Endothelial cell of umbilical vein (primary cell): ENCODE measurements at places on chromosomes 13 and 19.

GRCh38 chr19:47096721-47097120 is 16.9 kb downstream of the ZC3H4 start:
- no peak overlapping the region for H3K4me3 ChIP-seq
- no peaks in the 10 kb centered on the region for H3K27me3 ChIP-seq
- no peaks in the 10 kb centered on the region for H3K4me1 ChIP-seq
- no peaks in the 10 kb centered on the region for H3K36me3 ChIP-seq
- H3K27ac ChIP-seq: no peak overlapping the region
- DNase-seq: no peak

DNA sequence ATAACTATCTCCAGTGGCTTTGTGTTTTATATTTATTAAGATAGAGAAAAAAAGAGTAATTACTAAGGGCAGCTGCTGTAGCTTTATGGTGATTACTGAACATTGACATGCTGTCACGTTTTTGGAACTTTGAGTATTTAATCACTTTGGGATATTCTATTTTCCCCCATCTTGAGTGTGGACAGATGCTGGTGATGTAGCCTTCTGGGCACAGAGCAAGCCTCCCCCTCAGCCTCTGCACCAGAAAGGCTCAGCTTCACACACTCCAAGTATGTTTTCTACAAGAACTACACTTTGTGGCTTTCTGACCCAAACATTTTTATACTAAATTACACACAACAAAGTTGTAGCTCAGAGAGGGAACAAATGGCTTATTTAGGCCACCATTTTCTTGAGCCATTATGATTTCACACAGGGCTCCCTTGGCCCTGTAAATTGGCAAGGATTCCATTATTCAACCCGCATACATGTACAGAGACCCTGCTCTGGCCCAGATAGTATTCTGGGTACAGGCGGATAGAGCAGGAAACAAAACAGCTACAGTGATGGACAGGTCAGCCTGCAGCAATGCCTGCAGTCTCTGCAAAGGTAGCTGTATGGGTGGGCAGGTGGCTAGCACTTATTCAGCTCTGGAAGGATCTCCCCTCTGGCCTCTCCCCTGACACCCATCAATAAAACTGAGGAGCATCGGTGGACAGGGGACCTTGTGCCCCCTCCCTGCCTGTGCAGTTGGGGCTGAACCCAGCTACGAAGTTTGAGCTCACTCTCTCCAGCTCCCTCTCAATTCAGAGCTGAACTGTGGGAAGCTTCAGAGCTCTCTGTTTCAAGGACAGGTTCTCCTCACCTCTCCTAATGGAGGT is 1.3 kb downstream of the ALOX5AP start:
- no peaks in the 10 kb centered on the region for H3K27me3 ChIP-seq
- no peak overlapping the region for H3K27ac ChIP-seq
- no peaks in the 10 kb centered on the region for H3K36me3 ChIP-seq
- DNase-seq: no peak
- peaks cover 29% of the 10 kb centered on the region for H3K4me1 ChIP-seq

GRCh38 chr13:72314210-72314609 is 413.2 kb downstream of the MZT1 start:
- H3K4me1 ChIP-seq: no peaks in the 10 kb centered on the region
- DNase-seq: no peak
- no peak overlapping the region for H3K4me3 ChIP-seq
- H3K27me3 ChIP-seq: no peaks in the 10 kb centered on the region
- no peak overlapping the region for H3K27ac ChIP-seq
- H3K36me3 ChIP-seq: no peaks in the 10 kb centered on the region

DNA sequence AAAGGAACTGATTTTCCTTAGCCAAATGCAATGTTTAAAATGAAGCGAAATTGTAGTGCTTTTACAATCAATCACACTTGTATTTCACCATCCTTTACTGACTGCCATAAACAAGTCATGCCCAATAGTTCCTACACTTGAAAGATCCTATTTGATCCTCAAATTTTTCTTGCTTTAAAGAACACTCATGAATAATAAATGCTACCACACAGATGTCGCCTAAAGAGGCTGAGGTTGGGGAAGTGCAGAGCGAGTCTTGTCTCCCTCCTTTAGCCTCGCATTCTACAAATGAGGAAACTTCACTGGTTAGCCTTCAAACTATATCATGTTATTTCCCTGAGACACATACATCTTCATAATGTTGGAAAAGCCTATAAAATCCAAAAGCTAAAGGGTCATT is 18.7 kb upstream of the AMER2 start:
- no peaks in the 10 kb centered on the region for H3K36me3 ChIP-seq
- H3K4me1 ChIP-seq: no peaks in the 10 kb centered on the region
- H3K4me3 ChIP-seq: no peak overlapping the region
- peaks cover 1% of the 10 kb centered on the region for H3K27me3 ChIP-seq
- no peak for DNase-seq

- H3K27me3 ChIP-seq: no peaks in the 10 kb centered on the region
- H3K36me3 ChIP-seq: no peaks in the 10 kb centered on the region
- H3K4me3 ChIP-seq: no peak overlapping the region
- H3K4me1 ChIP-seq: no peaks in the 10 kb centered on the region
- H3K27ac ChIP-seq: no peak overlapping the region
These were observed 294.2 kb downstream of the TEX29 start for GRCh38 chr13:111614613-111615012.

- DNase-seq: peak; percentile 59
- peaks cover 58% of the 10 kb centered on the region for H3K4me1 ChIP-seq
- H3K36me3 ChIP-seq: peaks cover 8% of the 10 kb centered on the region
- H3K27me3 ChIP-seq: no peaks in the 10 kb centered on the region
These were observed 51.8 kb downstream of the TSSK6 start for GRCh38 chr19:19463348-19464117.

DNA sequence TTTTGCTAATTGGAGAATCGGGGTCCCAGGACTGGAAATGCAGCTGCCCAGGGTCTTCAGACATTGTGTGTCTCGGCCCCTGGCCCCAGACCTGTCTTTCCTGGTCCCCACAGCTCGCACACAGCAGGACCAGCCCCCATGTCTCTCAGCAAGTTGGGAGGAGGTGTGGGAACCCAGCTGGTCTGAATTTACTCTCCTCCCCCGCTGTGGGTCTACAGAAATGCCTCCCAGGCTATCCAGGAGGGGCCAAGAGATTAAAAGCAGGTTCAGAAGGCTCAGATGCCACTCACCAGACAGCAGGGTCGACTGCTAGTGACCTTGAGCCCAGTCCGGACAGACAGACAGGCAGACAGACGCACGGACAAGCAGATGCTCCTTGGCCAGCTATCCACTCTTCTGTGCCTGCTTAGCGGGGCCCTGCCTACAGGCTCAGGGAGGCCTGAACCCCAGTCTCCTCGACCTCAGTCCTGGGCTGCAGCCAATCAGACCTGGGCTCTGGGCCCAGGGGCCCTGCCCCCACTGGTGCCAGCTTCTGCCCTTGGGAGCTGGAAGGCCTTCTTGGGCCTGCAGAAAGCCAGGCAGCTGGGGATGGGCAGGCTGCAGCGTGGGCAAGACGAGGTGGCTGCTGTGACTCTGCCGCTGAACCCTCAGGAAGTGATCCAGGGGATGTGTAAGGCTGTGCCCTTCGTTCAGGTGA is at the start of gene DAND5:
TSS of gene DAND5 (plus strand) at position 285 of the 697 bp plus-strand sequence. CDS start at position 370, 85 bp downstream.
- H3K36me3 ChIP-seq: no peaks in the 10 kb centered on the region
- peaks cover 2% of the 10 kb centered on the region for H3K4me1 ChIP-seq
- no peak for DNase-seq

- H3K4me1 ChIP-seq: no peaks in the 10 kb centered on the region
- H3K27me3 ChIP-seq: no peaks in the 10 kb centered on the region
- no peak within 1 kb of the TSS for H3K27ac ChIP-seq
- DNase-seq: no peak
- H3K36me3 ChIP-seq: no peaks in the 10 kb centered on the region
These were observed at the start of gene NLRP4 for GRCh38 chr19:55836340-55836739. Gene NLRP4, plus strand, starts transcription at chr19:55836540. Its CDS starts 15,541 bp downstream, at chr19:55852081.

DNA sequence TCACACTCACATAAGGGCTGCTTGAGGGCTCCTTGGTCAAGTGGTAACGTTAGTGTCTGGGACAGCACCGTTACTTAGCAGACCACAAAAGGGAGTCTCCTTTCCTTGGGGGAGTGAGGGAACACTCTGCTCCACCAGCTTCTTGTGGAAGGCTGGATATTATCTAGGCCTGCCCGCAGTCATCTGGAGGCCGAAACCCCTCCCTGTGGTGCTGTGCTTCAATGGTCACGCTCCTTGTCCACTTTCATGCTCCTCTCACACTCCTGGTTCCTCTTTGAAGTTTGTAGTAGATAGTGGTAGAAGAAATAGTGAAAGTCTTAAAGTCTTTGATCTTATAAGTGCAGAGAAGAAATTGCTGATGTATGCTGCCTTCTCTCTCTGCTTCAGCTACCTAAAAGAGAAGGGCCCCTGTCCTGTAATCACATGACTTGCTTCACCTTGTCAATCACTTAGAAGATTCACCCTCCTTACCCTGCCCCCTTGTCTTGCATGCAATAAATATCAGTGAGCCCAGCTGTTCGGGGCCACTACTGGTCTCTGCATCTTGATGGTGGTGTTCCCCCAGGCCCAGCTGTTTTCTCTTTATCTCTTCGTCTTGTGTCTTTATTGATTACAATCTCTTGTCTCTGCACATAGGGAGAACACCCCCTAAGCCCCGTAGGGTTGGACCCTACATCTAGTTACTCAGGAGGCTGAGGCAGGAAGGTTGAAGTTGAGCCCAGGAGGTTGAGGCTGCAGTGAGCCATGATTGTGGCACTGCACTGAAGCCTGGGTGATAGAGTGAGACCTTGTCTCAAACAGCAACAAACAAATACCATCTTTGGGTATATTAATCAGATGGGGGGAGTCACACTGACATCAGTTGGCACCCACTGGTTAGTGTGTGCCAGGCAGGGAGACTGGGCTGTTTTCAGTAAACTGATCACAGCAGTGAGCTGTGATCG is 11.6 kb upstream of the MZF1 start:
- H3K27me3 ChIP-seq: no peaks in the 10 kb centered on the region
- DNase-seq: no peak
- H3K36me3 ChIP-seq: peaks cover 16% of the 10 kb centered on the region
- no peak overlapping the region for H3K27ac ChIP-seq

GRCh38 chr13:52849291-52850071 is 1.0 kb upstream of the PCDH8 start:
- DNase-seq: no peak
- peaks cover 5% of the 10 kb centered on the region for H3K4me1 ChIP-seq
- no peak overlapping the region for H3K27ac ChIP-seq

GRCh38 chr13:74243637-74244526 is 109.7 kb upstream of the KLF12 start:
- H3K27ac ChIP-seq: peak overlapping the region; percentile 77
- H3K27me3 ChIP-seq: no peaks in the 10 kb centered on the region
- DNase-seq: peak; percentile 59
- no peak overlapping the region for H3K4me3 ChIP-seq
- peaks cover 13% of the 10 kb centered on the region for H3K4me1 ChIP-seq

- no peak for DNase-seq
- no peak overlapping the region for H3K4me3 ChIP-seq
- no peaks in the 10 kb centered on the region for H3K36me3 ChIP-seq
These were observed 76.8 kb upstream of the PCDH8 start for GRCh38 chr13:52925251-52925650.

- peaks cover 4% of the 10 kb centered on the region for H3K4me1 ChIP-seq
- no peak overlapping the region for H3K4me3 ChIP-seq
- H3K27ac ChIP-seq: no peak overlapping the region
- DNase-seq: no peak
- H3K27me3 ChIP-seq: no peaks in the 10 kb centered on the region
- peaks cover 8% of the 10 kb centered on the region for H3K36me3 ChIP-seq
These were observed 26.3 kb downstream of the LYL1 start for GRCh38 chr19:13076320-13076719.
